ENCODE measurements at places on chromosomes 1 and 21.

DNA sequence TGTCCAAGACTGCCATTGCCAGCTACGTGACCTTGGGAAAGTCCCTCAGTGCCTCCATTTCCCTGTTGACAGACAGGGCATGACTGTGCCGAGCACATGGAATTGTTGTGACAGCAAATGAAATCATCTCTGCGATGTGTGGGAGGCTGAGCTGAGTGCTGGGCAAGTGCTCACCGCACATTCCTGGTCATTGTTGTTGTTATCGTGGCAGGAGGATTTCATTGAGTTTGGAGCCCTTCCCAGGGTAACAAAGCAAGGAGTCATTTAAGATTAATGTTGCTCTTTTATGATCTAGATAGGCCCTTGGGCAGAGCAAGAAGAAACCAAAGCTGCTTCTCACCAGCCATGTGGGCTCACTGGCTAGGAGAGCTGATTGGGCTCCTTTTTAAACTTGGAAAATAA, 39.6 kb upstream of the ITPKB start:
- DNase-seq, result peak; percentile 97

DNA sequence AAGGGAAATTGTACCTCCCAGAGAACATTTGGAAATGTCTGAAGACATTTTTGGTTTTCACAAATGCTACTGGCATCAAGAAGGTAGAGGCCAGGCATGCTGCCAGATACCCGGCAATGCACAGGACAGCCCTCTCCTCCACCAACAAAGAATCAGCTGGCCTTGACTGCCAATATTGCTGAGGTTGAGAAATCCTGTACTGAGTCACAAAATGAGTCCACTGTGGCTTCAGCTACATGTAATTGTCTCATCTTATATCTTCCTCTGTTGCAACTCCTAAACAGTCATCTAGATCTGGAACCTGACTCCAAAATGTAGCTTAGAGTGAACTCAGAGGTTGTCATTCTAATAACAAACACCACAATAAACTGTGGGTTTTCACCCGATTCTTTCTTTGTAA, 327.5 kb upstream of the POGK start:
- DNase-seq, result peak; percentile 14

DNA sequence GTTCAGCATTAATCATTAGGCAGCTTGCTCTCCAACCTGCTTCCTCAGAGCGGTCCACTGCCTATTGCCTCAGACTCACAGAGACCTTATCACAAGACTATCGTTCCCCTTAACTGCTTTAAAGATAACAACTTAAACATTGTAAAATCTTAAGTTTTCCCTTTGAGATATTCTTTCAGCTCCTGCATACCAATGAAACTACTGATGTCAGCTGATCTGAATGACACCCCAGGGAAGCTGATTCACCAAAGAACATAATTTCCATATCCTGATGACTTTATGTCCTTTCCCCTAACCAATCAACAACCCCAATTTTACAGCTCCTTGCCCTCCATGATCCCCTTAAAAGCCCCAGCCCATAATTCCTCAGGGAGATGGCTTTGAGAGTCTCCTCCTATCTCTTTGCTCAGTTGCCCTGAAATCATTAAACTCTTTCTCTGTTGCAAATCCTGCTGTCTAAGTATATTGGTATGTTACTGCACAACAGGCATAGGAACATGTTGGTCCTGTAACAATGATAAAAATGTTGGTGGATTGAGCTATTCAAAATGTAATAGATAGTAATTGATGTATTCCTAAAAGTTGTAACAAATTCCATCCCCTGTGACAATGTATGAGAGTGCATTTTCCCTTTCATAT, 621.4 kb upstream of the RGS18 start:
- no peak for DNase-seq

DNA sequence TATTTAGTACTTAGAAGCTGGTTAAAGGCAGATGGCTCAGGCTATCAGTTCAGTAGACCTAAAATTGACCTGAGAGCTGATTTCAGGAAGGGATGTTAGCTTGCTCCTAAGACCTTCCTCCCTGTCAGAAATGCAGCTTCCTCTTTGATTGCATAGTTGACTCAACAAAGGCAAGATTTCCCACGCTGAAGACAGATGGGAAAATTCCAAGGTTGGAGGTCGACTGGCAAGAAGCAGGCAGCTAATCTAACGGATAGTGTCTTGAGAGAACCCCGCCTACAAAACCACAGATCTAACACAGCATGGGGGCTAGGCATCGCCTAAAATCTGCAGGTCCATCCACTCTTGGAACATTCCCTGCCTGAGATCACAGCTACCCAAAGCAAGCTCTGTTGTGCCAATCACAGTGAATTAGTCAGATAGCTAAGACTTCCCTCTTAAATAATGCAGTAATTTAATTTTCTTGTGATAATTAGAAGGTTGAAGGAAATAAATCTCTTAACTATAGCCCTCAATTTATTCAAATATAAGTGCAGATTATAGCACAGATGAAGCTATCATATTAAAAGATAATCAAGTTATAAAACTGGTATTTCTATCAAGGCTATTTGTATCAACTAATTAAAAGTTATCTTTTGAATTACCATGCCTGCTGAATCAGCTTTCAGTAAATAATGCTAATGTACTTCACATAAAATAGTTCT, 357.8 kb upstream of the SGIP1 start:
- no peak for DNase-seq

GRCh38 chr1:232547938-232548484, 81.9 kb downstream of the SIPA1L2 start:
- no peak for DNase-seq

- no peak for DNase-seq
Observed at GRCh38 chr1:31405578-31406245, 7.3 kb upstream of the SERINC2 start.

GRCh38 chr1:211511030-211511700, 19.2 kb upstream of the RD3 start:
- no peak for DNase-seq

DNA sequence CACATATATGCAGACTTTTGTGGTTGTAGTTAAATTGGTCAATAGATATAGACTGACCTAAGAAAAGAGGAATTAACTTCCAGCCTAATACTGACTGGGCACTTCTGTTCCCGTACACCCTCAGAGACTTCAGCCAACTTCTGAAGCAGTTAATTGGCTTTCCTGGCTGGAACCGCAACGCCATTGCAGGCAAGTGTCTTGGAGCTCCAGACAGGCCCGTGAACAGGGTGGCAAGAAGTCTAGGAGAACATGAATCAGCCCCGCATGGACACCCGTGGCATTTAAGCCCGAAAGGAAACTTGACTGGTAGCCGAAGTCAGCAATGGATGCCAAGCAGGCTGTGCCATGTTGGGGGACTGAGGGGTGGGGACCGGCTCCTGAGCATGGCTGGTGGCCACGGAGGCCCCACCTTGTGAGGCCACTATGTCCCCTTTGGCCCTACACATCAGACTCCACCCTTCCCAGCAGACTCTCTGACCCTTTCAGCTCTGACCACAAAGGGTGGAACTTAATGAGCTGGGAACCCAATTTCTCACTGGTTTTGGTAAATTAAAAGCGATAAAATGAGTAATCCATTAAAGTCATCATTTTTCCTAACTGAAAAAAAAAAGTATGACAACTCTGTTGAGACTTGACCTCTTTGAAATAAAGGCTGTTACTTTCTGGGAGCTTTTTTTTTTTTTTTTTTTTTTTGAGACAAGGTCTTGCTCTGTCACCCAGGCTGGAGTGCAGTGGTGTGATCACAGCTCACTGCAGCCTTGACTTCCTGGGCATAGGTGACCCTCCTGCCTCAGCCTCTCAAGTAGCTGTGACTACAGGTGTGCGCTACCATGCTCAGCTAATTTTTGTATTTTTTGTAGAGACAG, 54.1 kb downstream of the RUNX1 start:
- peak; percentile 26 for DNase-seq

GRCh38 chr1:207909687-207910086, 1.2 kb downstream of the CD34 start:
- no peak for DNase-seq

GRCh38 chr1:243496806-243497205, 241.0 kb downstream of the SDCCAG8 start:
- no peak for DNase-seq

GRCh38 chr1:33339413-33339812, 18.5 kb upstream of the A3GALT2 start:
- no peak for DNase-seq

- no peak for DNase-seq
Observed at GRCh38 chr1:13828454-13829151, 128.6 kb downstream of the PRDM2 start.

DNA sequence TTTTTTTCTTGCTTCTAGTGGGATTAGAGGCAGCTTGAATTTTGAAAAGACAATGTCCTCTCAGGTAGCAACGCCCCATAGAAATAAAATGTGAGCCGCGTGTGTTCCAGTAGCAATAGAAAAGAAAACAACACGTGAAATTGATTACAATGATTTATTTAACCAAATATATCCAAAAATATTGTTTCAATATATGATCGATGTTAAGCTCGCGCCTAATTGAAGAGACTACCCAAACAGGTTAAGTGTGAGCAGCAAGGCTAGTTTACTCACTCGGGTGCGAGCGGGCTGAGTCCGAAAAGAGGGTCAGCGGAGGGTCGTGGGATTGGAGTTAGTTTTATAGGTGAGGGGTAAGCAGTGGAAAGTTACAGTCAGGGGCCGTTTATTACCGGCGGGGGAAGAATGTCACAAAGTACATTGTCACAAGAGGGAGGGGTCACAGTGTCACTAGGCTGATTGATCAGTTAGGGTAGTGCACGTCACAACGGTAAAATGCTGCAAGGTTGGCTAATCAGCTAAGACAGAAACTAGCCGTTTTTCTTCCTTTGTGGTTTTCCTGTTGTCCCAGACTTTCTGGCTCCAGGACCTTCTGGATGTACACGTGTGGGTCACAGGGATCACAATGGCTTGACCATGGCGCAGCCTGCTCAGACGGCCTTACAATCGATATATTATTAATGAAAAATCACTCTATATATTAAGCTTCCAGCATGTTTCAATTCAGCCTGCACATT, 697 bp upstream of the ZNF670 start:
- peak; percentile 21 for DNase-seq

DNA sequence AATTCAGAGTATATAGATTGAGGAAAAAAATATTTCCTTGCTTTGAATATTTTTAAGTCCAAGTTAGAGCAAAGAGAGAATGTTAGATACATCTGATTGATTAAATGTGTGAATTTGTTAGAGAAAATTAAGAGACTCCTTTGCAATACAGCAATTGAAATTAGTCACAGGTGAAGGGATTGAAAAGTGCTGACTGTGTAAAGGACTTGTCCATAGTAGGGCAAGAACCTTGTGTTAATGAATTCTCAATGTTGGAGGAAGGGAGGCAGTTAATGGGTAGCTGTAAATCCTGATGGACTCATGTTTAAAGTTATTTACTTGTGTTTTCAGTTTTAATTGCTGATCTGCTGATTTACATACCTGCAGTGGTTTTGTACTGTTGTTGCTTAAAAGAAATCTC, 38.6 kb downstream of the ALG6 start:
- DNase-seq, result no peak

GRCh38 chr1:216807696-216808095, 84.5 kb upstream of the ESRRG start:
- no peak for DNase-seq

All from RCC 7860 (cell line).